CMK (cell line): ENCODE measurements at places on chromosomes 3 and 15.

DNA sequence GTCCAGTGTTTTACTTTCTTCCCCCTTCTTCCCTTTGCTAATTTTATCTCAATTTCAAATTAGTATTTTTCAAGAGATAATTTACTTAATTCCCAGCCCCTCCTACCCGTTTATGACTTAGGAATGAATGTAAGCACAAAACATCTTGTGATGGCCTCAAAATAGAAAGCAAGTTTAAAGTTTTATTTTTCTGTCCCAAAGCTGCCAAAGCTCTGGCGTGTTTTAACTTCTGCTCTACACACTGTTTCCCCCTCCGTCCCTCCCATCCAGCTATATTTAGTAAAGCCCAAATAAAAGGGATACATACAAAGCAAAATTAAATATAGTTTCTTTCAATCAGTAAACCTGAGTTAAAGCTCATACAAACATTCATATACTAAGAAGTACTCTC, 59.9 kb downstream of the IGF2BP2 start:
- DNase-seq = no peak

DNA sequence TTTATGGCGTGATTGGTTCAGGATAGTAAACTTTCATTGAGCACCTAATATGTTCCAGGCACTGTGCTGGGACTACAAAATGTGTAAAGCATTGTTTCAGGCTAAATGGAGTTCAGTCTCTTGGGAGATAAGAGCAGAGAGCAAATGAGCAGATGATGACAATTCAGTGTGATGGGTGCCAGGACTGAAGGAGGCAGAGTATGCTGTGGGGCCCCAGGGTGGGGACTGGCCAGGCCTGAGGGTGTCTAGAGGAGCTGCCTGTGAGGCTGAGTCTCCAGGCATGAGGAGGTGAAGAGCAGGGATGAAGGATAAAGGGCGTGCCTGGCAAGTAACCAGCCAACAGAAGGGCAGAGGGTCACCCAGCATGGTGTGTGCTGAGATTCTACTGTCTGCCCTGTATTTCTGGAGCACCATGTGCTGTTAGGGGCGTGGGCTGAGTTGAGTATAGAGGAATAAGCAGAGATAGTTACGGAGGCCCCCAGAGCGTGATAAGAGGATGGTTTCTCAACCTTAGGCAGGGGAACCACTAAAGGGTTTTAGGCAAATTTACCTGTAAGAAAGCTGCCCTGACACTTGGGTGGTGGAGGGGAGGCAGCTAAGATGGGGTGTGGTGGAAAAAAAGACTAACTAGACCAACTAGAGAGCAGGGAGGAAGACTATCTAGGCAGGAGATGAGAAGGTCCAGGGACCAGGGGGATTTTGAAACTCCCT, 38.5 kb downstream of the EPHB1 start:
- DNase-seq = no peak

DNA sequence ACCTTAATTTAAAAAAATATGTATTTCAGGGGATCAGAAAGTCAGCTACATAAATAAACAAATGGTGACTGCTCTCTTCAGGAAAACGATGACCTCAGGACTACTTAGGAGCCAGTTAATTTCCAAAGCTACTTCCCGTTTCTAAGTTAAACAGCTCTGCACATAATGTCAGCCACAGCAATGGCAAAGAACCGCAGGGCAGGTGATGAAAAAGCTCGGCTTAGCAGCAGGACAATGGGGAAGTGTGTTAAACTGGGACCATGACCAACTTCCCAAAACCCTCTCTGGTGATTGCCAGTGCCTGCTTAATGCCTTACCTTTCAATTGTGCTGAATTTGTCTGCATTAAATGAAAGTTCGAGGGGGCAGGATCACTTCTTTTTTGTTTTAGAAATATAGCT, 258.9 kb downstream of the FHIT start:
- DNase-seq = no peak

- DNase-seq = no peak
Observed at GRCh38 chr3:151386056-151386455, 1.5 kb upstream of the P2RY12 start.

- DNase-seq = no peak
Observed at GRCh38 chr3:175902226-175902625, 1043.1 kb downstream of the NAALADL2 start.

DNA sequence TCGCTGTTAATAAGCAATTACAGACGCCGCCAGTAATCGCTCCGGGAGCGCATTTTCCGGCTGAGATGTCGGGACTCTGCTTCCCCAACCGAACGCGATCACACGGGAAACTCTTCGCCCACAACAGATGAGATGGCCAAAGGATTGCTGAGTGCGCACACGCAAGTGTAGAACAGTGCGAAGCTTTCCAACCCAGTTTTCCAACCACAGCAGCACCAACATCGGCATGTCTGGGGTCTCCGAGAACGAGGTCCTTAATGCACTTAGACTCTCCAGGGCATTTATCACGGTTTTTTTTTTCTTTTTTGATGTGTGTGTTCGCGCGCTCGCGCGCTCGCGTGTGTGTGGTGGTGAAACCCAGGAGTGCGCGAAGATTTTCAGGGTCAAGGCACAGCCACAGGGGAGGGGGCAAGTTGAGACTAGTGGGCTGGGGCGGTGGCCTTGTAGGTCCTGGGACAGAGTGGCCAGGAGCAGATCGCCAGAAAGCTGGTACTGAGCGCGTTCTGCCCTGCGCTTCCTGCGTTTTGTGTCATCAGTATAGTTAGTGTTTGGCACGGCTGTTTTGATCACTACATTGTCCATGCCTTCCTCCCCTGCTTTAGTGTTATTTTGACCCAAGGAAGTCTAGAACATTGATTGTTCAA, 1.8 kb upstream of the EOMES start:
- no peak for DNase-seq

DNA sequence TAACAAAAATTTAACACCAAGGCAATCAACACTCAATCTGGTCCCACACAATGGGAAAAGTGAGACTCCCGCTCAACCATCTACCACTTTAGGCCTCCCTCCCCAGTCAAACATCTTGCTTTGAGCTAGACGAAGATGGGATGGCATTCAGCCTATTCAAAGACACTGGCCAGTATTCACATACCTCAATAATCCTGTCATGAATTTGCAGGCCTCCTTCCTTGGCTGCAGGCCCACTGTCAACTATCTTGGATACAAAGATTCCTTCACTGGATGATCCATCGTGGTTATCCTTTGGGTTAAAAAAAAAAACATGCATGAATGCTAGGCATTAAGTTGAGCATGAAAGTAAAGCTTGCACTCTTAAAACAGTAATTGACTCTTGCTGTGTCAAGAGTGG, 22.6 kb downstream of the PDZRN3 start:
- DNase-seq = no peak
